ENCODE measurements at places on chromosomes 6 and 20.

DNA sequence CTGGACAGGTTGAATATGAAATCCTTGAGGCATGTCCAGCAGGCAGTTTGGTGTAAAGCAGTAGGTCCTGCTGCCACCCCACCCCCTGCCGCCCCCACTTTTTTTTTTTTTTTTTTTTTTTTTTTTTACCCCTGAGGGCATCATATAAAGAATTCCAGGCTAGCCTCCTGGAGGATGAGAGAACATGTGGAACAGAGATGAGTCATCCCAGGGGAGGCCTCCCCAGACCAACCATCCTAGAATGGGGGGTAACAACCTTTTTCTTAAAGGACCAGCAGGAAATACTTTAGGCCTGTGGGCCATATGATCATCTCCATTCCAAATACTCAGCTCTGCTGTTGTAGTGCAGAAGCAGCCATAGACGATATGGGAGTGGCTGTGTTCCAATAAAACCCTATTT is 170.9 kb downstream of the GJA10 start:
- DNase-seq: no peak

GRCh38 chr20:33518071-33518470 is 28.2 kb downstream of the CBFA2T2 start:
- no peak for DNase-seq

DNA sequence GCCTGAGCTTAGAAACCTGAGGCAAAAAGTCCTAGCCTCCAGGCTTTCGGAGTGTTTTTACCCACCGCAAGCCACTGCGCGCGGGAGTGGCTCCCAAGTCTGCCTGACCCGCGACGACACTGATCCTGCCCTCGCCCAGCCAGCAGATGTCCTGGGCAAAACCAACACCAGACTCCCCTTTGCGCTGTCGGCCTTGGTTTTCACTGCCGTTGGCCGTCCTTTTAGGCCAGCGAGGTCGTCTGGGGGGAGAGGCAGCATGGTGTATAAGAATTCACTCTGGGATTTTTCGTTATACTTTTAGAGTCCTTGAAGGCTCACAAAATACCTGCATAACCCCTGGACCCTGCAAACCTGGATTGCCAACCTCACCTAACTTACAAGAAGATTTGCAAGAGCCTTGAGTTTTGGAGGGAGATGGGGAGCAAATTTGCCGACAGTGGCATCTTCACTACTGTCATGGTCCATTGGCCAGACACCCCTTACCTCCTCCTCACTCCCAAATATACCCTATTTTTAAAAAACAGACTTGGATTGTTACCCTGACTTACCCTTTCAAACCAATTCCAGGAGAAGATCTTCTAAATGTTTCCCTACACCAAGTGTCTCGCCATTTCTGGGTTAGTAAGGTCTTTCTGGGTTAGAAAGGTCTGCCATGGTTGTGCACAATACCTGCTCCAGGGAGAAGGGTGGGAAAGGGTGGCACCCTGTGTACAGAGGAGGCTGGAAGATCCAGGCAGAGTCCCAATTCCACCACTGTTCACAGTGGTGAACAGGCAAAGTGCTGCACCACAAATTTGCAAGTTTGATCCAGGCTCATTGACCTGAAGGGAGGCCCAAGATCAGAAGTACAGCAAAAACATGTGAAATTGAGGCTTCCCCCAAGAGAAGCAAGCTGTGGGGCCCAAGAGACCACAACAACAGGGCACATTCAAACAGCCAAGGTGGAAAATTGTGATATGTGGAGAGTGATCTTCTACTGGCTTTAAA is 4.4 kb downstream of the FOXA2 start:
- peak; percentile 57 for DNase-seq

DNA sequence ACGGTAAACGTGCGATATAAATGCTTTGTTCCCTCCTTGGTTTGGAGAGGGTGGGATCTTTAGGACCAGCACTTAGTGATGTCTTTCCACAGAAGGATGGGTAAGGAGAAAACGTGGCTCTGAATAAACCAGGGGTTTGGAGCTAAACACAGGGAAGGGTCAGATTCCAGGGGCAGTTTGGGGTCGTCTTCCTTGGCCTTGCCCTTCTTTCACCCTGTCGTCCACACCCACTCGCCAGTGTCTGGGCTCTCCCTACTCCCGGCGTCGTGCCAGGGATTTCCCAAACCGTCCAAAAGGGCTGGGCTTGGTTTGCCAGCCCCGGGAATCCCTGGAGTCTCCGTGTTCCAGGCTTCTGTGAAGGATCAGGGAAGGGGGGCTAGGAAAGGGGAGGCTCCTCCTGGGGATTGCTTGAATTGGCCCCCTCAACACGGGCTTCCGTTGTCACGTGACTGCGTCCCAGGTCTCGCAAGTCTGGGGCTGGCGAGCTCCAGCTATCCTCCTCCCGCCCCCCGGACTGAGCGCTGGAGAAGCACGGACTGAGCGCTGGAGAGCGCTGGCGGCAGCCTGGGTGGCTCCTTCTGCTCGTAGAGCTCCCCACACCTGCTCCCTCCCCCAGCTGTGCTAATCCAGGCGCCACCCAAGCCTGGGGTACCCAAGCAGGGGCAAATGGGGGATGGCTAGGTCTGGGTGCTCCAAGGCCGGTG is 9.4 kb upstream of the ARMC12 start:
- peak; percentile 88 for DNase-seq

- DNase-seq: peak; percentile 47
These were observed 865 bp upstream of the DAAM2 start for GRCh38 chr6:39791311-39791710.

DNA sequence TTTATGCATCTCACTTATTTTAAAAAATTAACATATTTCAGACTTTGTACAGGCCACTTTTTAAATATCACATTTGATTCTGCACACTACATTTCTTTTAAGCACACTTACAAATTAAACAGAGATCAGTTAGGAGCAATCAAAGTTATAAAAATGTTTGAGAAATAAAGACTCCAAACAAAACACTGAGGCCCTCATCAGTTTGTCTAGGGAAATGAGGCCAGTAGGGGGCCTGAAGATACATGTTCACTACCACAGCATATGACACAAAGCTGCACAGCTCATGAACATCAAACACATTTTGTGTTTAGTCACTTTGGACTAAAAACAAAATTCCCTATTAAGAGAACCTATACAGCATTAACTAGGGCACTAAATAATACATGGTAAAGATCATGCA is 180.5 kb downstream of the PDE7B start:
- DNase-seq: no peak
